Dorsolateral prefrontal cortex (tissue), 122 donors: ENCODE measurements at places on chromosomes 12 and 14. TPM values are rescaled to one million over a fixed set of nuclear protein-coding genes. Genes with fewer than 3 reads are reported as not detected.

STYK1 gene
- 13.2 TPM for total RNA-seq

WDR20 gene
- total RNA-seq = 64.6 TPM

ERH gene
- 172 TPM for total RNA-seq

TC2N gene
- total RNA-seq = 9.8 TPM

ALDH1L2 gene
- 8.8 TPM for total RNA-seq

TDRD9 gene
- 10.9 TPM for total RNA-seq

CCDC175 gene
- 4.6 TPM for total RNA-seq

GRIN2B gene
- total RNA-seq = 162 TPM

LRRC10 gene
- total RNA-seq = not detected

- DNase-seq = no peak
These were observed 51.8 kb downstream of the CHGA start for GRCh38 chr14:92974541-92975345.

GRCh38 chr12:113840401-113841042 is 125.6 kb downstream of the RBM19 start:
- DNase-seq = no peak

- DNase-seq = no peak
These were observed 949.2 kb downstream of the GALC start for GRCh38 chr14:87043667-87044200.

- DNase-seq = no peak
These were observed 224.3 kb upstream of the ATP2B1 start for GRCh38 chr12:89932954-89933353.

DNA sequence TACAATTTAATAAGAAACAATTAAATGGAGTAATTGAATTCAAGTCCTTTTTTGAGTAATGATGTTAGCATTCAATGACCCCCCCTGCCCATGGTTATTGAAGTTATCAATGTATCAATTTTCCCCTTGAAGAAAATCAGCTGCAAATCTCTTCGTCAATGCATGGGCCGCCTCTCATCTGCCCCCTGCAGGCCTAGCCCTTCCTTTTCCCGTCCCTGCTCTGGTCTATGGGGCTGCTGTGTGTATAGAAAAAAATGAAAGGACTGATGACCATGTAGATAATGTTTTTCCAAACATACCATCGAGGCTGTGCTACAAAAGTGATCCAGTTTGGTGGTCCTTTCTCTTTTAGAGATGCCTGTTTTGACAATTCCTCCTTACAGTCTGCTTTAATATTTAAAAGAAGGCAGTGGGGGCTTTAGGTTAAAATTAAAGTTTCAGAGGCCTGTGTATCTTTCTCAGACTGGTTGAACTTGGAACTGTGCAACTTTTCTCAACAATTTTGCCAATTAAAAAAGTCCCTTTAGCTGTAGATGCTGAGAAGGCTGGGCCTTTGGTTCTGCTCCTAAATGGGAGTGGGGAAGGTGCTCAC is 98.4 kb downstream of the APAF1 start:
- DNase-seq = peak; percentile 43

DNA sequence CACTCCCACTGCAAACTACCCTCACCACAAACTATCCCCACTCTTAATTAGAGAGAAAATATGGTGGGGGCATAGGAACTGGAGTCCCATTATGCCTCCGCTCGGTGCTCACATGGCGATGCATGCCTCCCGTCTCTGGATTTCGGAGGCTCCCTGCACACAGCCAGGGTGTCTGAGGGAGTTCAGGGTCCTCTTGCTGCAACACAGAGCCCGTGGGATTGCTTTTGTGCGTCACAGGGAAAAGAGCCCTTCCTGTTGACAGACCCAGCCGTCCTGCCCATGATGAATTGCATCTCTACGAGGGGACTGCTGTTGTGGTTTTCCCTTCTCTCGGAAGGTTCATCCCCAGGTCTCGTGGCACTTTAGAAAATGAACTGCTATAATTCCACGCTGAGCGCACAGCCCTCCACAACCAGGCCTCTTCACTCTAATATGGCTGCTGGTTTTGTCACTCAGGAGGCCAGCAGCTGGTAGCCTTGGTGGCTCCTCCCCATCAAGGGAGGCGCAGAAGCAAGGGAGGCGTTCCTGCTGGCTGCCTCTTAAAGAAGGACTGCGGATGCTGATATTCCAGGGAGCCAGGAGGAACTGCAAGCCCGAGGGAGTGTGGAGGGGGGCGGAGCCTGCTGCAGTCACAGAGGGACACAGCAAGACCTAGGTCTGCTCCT is 158.0 kb downstream of the KCNA5 start:
- DNase-seq = no peak

DNA sequence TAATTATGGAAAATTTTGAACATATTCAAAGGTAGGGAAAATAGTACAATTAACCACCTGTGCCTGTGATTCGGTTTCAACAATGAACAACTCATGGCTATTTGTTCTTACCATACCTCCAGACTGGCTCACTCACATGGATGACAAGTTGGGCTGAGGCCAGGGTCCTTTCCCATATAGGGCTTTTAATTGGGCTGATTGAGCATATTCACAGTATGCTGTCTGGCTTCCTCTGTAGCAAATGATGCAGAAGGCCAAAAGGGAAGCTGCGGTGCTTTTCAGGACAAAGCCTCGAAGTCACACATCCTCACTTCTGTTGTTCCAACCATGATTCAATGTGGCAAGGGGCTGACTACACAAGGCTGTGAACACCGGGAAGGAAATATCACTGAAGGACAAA is 297.5 kb upstream of the SLC16A7 start:
- DNase-seq = no peak

- no peak for DNase-seq
These were observed 138.7 kb downstream of the C12orf75 start for GRCh38 chr12:105469211-105469610.

DNA sequence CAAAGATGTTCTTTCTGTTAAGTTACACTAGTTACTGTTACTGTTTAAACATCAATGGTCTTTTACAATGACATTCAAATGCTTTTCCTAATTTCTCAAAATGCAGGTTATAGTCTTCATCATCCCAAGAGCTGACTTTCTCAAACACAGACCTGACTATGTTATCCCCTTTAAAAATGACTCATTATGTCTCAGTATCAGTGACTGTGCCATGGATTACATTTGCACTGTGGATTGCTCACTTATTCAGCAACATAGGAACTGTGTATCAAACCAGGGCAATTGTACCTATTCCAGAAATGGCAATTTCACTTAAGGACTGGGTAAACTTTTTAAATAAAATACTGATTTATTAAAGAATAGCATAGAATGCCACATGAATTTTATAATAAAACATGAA is 630.2 kb upstream of the NOVA1 start:
- no peak for DNase-seq

DNA sequence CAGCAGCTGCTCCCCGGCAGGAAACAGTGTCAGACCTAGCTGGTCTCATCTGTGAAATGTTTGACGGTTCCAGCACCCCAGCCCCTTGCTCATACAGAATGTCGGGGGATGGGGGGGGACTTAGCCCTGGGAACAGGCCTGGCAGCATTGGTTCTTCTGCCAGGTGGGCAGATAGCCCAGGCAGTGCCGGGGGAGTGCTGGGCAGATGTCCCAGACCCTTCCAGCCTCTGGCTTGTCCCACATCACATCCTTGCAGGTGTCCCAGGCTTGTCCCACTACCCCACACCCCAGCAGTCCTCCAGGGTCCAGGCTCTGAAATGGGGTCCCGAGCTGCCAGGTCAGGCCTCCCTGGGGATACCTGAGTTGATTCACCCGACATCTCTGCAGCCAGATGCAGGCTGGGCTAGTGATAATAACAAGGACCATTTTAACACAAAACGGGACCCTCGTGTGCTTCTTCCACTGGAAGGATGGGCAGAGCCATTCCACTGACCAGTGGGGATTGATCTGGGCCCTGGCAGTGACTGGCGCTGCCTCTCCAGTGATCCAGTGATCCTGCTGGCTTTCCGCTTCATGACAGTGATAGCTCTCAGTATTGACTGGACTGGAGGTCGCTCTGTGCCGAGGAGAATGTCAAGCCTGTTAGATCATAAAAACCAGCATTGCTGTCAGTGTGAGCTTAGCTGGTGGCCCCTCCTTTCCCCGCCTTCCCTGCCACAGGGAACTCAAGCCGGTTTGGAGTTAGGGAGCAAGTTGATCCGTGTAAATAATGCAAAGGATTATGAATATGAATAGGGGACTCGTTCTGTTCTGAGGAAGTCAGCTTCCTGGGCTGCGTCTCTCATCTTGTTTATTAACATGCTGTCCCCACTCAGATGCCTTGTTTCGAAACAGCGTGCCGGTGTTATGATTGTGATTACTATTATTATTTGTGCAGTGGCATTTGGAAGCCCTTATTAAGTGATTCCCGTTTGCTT is 180.6 kb downstream of the AACS start:
- DNase-seq = no peak

DNA sequence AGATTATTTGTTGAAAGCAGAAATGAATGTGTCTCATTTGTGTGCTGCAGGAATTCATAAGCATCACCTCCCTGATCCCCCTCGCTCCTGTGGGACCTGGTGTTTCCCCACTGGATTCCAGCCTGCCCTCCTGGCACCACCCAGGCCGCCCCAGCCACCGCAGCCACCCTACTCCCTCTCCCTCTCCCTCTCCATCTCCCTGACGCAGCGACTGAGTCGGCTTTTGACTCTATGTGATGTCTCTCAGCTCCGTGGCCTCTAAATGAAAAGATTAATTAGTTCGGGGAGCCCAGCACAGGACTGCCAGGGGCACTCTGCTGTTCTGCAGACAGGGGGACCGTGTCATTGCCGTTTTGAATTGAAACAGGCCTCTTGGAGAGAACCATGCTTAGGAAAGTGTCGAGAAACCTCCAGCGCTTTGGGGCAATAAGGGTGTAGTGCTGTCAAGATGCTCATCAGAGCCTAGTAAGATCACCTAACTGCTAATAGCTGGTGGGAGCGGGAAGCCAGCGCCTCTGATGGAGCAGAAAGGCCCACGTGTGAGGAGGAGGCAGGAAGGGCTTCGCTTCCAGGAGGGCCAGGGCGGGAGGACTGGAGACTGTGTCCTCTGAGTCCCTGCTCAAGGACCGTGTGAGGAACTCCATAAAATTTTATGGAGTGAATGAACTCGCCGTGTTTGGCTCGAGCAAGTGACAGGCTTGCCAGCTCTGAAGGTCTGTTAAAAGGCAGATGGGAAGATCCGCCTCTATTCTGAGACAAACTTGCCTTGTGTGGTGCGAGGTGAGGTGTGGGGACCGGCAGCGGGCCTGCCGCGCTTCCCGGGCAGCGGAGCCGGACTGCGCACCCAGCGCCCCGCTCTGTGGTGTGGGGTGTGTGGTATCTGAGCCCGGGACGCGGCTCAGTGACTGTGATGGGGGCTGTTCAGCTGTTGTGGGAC is 157.4 kb upstream of the C14orf180 start:
- no peak for DNase-seq

GRCh38 chr12:115517913-115518312 is 759.6 kb downstream of the MED13L start:
- no peak for DNase-seq

- DNase-seq = no peak
These were observed 294.6 kb downstream of the GXYLT1 start for GRCh38 chr12:41850046-41850445.

DNA sequence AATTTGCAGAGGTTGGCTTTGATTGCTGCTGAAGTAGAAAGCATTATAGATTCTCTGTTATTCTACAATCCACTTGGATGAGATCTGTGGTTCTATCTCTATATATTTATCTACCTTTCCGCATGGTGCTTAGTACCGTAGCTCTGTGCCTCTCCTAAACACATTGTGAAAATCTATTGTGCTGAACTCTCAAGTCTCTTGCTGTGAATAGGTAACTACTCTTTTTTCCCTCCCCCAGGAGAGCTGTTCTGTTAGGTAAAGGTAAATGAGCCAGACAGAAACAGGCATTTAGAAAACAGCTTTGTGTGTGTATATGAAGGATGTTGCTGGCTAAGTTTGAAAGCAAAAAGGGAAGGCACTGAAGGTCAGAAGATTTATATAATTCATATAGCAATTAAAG is 112.6 kb downstream of the BRMS1L start:
- DNase-seq = no peak

DNA sequence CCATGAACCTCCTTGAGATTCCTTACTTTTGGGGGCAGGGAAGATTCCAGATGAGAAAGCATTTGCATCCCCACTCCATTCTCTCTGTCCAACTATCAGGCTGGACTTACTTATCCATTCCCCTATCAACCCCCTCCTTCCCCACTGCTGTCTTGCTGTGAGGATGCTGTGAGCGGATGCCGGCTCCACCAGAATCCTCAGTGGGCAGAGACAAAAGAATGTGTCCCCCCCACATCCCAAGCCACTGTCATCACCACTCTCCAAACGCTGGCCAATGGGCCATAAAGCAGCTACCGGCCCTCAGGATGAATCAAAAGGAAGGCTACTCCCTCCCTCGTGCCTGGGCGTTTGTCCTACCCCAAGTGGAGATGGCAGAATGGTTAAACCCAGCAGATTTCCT is 173.0 kb upstream of the NTF3 start:
- DNase-seq = no peak

- no peak for DNase-seq
These were observed 10.2 kb downstream of the PPP1R13B start for GRCh38 chr14:103836976-103837725.

DNA sequence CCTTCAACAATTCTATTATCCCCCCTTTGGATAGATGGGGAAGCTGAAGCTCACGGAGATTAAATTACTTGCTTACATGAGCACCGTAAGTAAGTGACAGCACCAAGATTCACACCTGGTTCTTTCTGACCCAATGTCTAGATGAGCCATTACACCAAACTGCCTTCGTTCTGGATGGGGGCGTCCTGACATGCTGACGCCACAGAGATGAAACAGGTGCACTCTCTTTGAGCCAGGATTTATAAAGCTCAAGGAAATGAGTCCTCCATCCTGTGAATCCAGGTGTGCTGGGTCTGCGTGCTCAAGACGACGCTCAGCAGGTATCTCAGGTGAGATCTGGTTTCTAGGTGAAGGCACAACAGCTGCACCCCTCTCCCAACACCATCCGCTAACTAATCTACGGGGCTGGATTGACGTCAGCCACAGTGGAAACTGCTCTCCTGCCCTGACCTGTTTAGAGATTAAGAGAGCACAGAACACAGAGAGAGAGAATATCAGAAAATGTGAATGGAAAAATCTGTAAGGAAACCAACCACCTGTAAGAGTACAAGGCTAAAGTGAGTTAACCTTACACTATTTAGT is 61.6 kb downstream of the KSR2 start:
- DNase-seq = no peak

GRCh38 chr14:65170768-65171507 is 68.6 kb upstream of the MAX start:
- DNase-seq = peak; percentile 65

DNA sequence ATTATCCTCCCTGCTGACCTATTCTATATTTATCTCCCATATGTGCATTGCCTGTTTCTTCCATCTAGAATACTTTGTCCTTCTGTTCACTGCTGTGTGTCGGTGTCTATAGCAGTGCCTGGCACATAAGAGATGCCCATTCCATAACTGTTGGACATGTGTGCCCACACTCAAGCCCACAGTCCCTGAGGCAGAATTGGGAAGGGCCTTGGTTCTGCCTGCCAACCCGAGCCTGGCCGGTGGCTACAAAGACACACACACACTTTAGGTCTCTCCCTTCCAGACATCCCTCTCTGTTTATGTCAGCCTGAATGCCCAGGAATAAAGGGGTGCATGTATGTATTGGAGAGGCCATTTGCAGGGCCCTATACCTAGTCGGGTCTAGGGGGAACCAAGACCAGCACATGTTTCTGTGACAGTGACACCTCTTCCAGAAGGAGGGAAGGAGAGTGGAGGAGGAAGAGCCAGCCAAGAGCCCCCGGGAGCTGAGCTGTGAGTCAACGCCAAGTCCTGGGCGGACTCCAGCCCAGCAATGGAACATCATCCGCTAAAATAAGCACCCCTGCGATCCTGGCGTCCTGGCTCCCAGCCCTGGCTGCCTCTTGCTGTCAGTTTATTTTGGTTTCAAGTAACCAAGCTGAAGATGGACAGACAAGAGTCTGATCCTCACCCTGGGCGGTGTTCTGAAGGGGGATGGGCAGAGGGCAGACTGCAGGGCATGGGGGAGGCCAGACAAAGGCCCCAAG is 4.3 kb upstream of the ASB2 start:
- peak; percentile 40 for DNase-seq
